ENCODE measurements at places on chromosomes 1 and 21.

GRCh38 chr1:208521534-208521933 lies 277.4 kb upstream of the PLXNA2 start:
- DNase-seq: no peak

DNA sequence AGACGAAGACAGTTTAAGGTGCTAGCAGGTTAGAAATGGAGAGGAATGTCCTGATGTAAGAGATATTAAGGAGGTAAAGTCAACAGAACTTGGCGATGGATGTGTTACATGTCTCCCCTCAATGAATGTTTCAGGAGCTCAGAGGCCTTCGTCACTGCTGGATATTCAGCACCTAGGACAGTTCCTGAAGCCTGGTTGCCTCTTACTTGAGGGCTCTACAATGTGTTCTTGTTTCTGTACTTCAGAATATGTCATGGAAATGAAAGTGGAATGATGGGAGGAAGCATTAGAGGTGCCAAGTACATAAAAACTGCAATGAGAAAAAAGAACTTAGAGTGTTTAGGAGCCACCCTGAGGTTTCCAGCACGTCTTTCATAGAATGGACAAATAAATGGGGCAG lies 17.7 kb downstream of the TNR start:
- DNase-seq: peak; percentile 25

DNA sequence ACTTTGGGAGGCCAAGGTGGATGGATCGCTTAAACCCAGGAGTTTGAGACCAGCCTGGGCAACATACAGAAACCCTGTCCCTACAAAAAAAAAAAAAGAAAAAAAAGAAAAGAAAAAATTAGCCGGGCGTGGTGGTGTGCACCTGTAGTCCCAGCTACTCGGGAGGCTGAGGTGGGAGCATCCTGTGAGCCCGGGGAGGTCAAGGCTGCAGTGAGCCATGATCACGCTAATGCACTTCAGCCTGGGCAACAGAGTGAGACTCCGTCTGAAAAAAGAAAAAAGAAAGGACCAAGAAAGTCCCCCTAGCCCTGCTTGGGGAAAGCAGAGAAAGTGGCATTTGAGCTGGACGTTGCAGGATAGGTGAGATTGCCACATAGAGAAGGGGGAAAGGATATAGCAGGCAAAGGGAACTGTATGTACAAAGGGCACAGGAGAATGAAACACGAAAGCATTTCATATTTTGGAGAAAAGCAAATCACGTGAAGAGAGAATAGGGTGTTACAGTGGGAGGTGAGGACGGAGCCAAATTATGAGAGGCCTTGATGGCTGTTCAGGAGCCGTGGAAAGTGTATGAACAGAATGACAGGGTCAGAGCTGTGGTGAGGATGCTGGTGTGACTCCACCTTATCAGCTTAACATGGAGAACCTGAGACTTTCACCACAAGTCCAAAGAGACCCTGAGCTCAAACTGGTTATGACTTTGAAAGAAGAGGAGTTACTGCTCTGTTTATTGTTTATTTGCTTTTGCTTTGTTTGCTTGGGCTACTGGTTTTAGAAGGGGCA lies 19.5 kb upstream of the LRIG2 start:
- DNase-seq: no peak

GRCh38 chr21:38448671-38449385 lies 49.4 kb downstream of the ERG start:
- no peak for DNase-seq

GRCh38 chr1:235468004-235468403 lies 36.2 kb downstream of the B3GALNT2 start:
- DNase-seq: peak; percentile 19

DNA sequence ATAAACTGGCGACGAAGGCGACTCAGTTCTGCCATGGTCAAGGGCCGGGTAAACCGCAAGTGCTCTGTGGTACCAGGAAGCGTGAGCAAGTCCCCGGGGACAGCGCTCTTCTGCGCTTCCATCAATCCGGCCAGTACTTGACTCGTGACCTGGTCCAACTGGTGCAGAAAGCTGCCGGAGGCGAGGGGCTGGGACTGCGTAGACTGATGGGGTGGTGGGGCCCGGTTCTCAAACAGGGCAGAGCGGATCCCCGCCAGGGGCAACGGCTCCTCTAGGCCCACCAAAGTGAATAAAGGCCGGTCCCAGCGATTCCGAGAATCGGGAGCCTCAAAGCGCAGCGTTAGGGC lies 852 bp downstream of the KTI12 start:
- DNase-seq: peak; percentile 84

DNA sequence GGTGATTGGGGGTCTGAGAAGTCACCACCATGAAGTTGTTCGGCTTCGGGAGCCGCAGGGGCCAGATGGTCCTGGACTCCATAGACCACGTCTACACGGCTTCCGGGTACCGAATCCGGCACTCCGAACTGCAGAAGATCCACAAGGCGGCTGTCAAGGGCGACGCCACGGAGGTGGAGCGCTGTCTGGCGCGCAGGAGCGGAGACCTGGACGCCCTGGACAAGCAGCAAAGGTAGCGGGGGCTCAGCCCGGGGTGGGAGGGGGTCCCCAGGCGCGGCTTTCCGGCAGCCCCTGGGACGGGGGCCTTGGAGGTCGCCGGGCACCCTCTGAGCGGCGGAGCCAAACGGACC lies 146.5 kb downstream of the LIPI start:
- no peak for DNase-seq

DNA sequence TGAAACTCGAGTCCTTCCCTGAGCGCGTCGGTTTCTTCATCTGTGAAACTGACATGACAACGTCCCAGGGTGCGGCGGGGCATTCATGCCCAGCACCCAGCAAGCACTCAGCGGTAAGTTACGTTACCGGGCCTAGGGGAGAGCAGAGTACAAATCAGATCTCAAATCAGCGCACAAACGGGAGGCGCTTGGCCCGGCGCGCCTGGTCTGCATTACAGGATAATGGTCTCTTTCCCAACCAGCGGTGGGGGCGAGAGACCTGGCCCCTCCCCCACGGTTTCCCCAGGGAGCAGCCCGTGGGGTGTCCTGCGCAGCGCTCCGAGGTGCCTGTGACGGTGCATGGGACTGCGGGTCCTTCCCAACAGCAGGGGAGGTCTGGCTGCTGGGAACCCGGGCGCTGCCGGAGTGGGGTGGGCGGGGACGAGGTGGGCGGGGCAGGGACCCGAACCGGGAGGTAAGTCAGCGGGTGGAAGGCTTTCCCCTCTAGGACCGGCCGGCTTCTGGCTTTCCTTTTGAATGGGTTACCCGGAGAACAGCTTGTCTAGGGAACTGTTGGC lies 1.0 kb downstream of the TMEM51 start:
- DNase-seq: peak; percentile 35

DNA sequence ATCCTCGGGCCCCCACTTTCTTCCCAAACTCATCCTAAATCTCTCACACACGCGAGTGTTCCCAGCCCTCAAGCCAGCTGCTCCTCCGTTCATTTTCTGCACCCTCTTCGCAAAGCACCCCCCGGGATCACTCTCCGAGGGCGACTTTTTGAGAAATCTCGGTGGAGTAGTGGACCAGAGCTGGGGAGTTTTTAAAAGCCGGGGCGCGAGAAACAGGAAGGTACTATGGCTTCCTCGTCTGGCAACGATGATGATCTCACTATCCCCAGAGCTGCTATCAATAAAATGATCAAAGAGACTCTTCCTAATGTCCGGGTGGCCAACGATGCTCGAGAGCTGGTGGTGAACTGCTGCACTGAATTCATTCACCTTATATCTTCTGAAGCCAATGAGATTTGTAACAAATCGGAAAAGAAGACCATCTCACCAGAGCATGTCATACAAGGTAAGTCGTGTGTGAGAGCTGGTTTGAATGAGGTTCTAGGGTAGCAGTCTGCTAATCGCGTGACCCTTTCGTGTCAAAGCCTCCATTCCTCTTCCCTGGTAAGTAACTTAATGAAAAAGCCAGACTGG lies 800 bp downstream of the DR1 start:
- peak; percentile 38 for DNase-seq

GRCh38 chr1:2258122-2258681 lies 30.1 kb downstream of the SKI start:
- DNase-seq: no peak

DNA sequence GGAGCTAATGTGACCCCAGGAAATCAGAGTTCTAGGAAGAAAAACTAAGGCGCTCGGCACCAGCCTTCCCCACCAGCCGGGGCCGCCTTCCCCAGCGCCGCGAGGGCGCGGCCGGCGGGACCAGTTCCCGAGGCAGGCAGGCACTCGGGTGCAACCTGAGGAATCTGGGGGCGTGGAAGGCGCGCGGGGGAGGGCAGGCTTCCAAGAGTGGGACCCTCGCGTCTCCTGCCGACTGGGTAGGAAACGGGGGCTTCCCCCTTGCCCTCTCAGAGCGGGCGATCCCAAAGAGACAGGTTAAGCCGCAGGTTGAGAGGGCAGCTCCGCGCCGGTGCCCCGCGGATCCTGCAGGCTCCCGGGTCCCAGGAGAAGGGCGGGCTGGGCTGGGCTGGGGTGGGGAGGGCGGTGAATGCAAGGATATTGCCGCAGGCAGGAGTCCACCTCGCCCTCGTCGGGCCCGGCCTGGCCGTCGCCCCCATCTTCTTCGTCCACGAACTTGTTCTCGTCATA lies 431 bp downstream of the ARPC5 start:
- DNase-seq: no peak

DNA sequence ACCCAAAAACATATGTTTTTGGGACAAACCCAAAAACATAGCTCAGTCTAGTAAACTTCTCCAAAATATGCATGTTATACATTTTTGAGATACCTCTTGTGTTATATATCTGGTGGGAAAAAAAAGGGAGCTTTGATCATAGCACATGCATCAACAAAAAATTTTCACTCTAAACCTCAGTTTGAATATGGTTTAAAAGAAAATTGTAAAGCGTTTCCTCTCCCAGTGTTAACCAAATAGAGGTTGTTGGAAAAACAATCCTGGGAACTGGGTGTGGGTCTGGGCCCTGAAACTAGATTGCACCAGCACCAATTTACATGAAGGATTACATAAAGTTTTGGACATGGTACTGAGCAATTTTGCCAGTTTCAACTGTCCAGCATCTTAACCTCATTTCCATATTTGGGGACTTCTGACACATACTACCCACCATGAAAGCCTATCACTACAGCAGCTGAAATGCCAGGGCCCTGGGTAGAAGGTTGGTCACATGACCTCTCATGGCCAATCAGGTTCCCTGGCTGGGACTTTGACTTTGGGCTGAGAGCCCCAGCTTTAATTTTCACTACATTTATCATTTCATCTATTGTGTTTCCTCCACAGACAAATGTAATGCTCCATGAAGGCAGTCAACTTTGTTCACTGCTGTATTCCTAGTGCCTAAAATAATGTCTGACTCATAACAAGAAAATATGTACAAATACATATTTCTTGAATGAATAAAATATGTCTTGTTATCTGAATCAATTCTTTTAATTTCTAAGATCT lies 150.7 kb downstream of the SETD4 start:
- no peak for DNase-seq

DNA sequence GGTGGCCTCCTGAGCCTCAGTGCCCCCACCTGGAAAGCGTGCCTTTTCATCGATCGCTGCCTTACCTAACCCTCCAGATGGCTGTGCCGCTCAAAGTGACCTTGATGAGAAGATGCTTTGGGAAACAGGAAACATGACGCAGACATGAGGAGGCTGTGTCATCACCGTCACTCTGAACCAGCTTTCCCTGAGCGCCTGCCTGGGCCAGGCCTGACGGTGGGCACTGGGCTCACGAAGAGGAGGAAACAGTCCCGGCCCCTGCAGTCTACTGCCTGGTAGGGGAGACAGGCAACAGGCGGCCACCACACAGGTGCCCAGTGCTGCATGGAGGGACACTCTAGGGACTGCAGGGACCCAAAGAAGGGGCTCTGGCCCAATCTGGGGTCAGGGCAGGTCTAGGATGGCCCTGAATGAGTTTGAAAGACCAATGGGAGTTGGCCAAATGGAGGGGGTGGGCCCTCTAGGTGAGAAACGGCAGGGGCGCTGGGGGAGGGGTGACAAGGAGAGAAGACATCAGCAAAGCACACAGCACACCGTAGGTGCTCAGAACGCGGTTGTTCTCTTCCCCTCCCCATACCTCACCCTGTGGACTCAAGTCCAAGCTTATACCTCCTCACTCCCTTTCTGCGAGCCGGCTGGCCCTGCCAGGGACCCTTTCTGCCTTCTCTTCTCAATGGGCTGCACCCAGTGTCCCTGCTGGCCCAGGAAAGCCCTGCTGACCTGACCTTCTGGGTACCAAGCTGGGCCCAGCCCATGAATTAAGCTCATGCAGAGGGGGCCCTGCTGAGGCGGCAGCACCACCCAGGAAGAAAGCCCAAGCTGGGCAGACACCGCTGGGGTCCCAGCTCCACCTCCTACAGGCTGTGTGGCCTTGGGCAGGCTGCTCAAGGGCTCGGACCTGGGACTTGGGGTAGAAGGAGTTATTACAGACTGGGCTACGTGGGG lies 44.9 kb downstream of the GLIS1 start:
- DNase-seq: peak; percentile 47

DNA sequence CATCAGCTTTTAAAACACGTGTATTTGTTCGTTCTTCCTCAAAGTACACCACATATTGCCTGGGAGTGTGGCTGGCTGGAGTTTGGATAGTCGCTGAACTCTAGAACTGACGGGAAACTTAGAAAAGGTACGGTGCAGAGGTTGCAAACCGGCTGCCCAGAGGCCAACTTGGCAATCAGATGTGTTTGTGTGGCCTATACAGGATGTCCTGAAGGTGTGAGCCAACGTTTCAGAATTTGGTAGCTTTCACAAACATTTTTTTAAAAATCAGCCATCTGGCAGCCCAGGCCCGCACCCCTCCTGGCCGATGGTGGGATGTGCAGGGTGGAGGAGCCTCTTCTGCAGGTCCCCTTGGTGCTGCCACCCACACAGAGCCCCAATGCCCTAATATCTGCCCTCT lies 73.6 kb upstream of the SLC25A33 start:
- DNase-seq: no peak

DNA sequence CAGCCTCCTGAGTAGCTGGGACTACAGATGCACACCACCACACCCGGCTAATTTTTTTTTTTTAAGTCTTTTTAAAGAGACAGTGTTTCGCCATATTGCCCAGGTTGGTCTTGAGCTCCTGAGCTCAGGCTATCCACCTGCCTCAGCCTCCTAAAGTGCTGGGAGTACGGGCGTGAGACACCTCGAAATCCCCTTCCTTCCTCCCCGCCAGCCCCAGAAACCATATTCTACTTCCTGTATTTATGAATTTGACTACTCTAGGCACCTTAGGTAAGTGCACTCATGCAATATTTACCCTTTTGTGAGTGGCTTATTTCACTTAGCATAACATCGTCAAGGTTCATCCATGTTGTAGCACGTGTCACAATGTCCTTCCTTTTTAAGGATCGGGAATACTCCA lies 6.9 kb upstream of the LRP8 start:
- no peak for DNase-seq

GRCh38 chr1:206583707-206584648 lies 28.3 kb downstream of the EIF2D start:
- DNase-seq: peak; percentile 69

- DNase-seq: no peak
These were observed 86.0 kb upstream of the COX20 start for GRCh38 chr1:244749230-244750016.

All from fibroblast of mammary gland (primary cell).